ENCODE measurements at places on chromosomes 11 and 22.
A peak's percentile ranks its signal among the peaks of the same experiment; 100 is the strongest.

DNA sequence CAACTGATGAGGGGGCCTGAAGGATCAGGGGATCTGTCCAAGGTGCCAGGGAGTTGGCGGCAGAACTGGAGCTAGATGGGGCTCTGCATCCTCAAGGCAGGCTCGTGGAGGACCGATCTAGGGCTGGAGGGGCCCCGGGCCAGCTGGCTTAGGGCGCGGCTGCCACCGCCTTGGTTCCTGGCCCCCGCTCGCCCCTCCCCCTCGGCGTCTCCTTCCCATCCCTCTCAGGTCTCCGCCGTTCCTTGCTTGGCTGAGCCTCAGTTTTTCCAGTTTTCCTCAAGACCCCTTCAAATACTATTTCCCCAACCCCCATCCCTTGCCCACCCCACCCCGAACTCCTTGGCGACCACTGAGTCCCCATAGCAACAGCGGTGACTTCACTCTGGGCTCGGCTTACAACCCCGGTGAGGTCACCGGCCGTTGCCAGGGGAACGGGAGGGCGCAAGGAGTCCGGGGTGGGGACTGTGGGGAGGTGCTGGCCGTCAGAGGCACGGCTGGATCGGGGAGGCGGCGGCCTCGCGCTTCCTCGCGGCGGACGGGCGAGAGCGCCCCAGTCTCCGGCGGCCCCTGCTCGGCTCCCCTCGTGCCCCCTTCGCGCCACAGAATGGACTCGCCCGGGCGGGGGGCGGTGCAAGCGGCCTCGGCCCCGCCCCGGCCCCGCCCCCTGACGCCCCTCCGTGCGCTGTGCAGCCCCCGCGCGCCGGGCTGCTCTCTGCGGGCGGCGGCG lies 7.5 kb downstream of the FREY1 start:
- DNase-seq = peak; percentile 85
- no peaks in the 10 kb centered on the region for H3K36me3 ChIP-seq
- no peak overlapping the region for H3K27ac ChIP-seq
- H3K27me3 ChIP-seq = peaks cover 38% of the 10 kb centered on the region
- peaks cover 7% of the 10 kb centered on the region for H3K4me1 ChIP-seq
- H3K4me3 ChIP-seq = peak overlapping the region; percentile 69

- peaks cover 32% of the 10 kb centered on the region for H3K4me1 ChIP-seq
- no peak overlapping the region for H3K27ac ChIP-seq
- H3K4me3 ChIP-seq = no peak overlapping the region
- DNase-seq = no peak
- H3K36me3 ChIP-seq = no peaks in the 10 kb centered on the region
These were observed 66.8 kb downstream of the SOX6 start for GRCh38 chr11:16289541-16289940.

DNA sequence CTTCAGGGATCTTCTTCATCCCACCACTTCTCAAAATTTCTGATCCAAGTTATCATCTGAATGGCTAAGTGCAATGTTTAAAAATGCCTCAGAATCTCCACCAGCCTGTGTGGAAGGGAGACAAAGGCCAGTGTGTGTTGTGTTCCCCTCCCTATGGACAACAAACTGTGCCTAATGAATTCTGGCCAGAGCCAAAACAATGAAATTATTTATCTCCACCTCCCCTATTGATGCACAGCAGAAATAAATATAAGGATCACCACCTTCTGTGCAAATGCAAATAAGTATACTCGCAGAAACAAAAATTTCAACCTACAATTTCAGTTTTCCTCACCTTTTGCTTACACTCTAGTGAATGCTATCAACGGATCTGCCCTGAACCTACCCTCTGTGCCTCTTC lies 75.8 kb downstream of the GAB2 start:
- H3K4me3 ChIP-seq = no peak overlapping the region
- DNase-seq = no peak
- H3K36me3 ChIP-seq = no peaks in the 10 kb centered on the region
- no peaks in the 10 kb centered on the region for H3K27me3 ChIP-seq

DNA sequence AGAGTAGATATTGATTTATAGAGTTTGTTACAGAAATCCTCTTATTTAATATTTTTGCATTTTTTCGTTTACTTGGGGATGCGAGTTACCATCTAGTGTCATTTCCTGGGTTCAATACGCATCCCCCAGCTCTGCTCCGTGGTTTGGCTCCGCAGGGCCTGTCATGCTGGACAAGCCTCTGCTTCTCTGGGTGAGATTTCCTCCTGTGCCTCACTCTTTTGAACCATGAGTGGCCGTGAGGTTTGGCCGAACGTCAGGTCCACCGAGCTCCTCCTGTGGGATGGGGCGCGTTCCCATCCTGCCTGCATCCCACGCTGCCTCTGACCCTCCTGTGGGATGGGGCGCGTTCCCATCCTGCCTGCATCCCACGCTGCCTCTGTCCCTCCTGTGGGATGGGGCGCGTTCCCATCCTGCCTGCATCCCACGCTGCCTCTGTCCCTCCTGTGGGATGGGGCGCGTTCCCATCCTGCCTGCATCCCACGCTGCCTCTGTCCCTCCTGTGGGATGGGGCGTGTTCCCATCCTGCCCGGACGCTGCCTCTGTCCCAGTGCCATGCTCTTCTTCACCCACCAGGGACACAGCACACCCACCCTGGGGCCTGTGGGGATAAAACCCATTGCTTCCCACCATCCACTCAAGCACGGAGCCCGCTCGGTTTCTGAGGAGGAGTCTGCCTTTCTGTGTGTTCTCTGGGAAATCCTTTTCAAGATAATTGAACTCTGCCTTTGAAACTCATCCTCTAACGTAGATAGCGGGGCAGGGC lies 506.8 kb downstream of the BRD1 start:
- H3K4me3 ChIP-seq = no peak overlapping the region
- H3K4me1 ChIP-seq = no peaks in the 10 kb centered on the region
- no peak for DNase-seq
- H3K27ac ChIP-seq = no peak overlapping the region
- no peaks in the 10 kb centered on the region for H3K27me3 ChIP-seq
- H3K36me3 ChIP-seq = no peaks in the 10 kb centered on the region

DNA sequence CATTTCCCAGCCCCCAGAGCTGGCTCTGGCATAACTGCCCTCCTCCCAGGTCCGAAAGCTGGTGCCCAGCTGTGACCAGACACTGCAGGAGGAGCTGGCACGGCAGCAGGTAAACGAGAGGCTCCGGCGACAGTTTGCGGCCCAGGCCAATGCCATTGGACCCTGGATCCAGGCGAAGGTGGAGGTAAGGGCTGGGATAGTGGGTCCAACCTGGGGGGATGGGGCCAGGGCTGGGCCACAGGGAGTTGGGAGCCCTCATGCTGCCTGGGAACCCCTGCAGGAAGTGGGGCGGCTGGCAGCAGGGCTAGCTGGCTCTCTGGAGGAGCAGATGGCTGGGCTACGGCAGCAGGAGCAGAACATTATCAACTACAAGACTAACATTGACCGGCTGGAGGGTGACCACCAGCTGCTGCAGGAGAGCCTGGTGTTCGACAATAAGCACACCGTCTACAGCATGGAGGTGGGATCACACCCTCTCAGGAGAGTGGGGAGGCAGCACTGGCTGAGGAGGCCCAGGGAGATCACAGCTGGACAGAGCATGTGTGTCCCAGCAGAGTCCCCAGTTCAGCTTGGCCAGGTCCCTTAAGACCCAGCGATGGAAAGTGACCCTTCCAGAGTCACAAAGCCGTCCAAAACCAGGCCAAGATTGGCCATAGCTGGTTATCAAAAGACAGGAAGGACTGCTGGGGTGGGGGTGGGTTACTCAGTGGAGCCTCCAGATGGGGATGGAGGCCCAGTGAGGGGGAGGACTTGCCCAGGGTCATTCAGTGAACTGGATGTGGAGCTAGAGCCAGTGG lies 7.0 kb downstream of the CTSF start:
- no peaks in the 10 kb centered on the region for H3K36me3 ChIP-seq
- DNase-seq = no peak
- H3K27me3 ChIP-seq = no peaks in the 10 kb centered on the region
- H3K4me3 ChIP-seq = no peak overlapping the region
- peaks cover 4% of the 10 kb centered on the region for H3K4me1 ChIP-seq

DNA sequence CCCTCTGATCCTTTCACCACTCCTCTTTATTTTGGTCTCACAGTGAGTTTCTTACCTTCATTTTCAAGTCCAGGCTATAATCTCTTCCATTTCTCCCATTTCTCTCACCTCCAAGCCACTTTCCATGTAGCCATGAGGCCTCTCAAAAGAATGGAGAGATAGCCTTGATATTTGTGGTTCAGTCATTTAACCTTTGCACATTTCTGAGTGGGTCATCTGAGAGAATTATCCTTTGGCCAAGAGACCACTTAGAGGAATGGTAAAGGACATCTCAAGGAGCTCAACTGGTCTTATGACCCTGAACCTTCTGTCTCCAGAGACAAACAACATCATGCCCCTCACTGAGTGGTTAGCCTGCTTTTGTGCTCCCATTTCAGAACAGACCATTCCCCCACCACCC lies 121.1 kb downstream of the KIRREL3 start:
- H3K4me3 ChIP-seq = no peak overlapping the region
- DNase-seq = no peak
- H3K27me3 ChIP-seq = peaks cover 3% of the 10 kb centered on the region
- H3K36me3 ChIP-seq = no peaks in the 10 kb centered on the region
- H3K4me1 ChIP-seq = no peaks in the 10 kb centered on the region

- H3K27ac ChIP-seq = no peak overlapping the region
- no peaks in the 10 kb centered on the region for H3K36me3 ChIP-seq
- DNase-seq = no peak
- no peaks in the 10 kb centered on the region for H3K4me1 ChIP-seq
- H3K27me3 ChIP-seq = no peaks in the 10 kb centered on the region
These were observed 10.8 kb upstream of the MS4A13 start for GRCh38 chr11:60504219-60504905.

DNA sequence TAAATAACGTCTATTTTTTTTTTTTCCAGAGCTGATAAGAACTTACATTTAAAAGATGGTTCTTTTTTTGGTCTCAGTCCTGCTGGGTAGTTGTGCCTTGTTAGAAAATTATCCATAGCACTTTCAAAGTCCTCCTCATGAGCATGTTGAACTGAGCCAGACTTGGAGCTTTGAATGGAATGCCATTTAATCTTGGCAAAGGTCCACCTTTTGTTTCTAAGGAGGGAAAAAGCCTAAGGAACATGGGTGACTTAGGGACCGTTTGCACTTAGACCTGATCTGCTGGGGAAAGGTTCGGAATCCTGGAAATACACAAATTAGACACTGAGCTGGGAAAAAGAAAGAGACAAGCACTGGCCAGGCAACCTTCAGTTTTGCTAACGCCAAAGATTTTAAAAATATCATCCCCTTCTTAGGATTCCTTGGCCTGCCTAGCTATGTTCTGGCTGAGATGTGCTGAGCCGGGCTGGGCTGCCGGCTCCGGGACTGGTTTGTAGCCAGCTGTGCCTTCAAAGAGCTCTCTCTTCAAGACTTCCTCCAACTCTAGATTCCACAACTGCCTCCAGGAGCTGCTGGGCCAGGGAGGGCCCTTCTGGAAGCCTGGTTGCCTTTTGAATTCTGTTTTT lies 67.4 kb downstream of the ENDOD1 start:
- no peaks in the 10 kb centered on the region for H3K27me3 ChIP-seq
- H3K27ac ChIP-seq = peak overlapping the region; percentile 19
- no peaks in the 10 kb centered on the region for H3K36me3 ChIP-seq

GRCh38 chr11:45872651-45873356 lies 12.6 kb upstream of the MAPK8IP1 start:
- H3K4me1 ChIP-seq = no peaks in the 10 kb centered on the region
- H3K4me3 ChIP-seq = no peak overlapping the region
- H3K27ac ChIP-seq = no peak overlapping the region
- peak; percentile 51 for DNase-seq

- DNase-seq = peak; percentile 63
- peak overlapping the region; percentile 69 for H3K4me3 ChIP-seq
- peak overlapping the region; percentile 54 for H3K27ac ChIP-seq
- peaks cover 37% of the 10 kb centered on the region for H3K4me1 ChIP-seq
- H3K27me3 ChIP-seq = no peaks in the 10 kb centered on the region
These were observed 1.5 kb upstream of the LARGE1 start for GRCh38 chr22:33921525-33922348.

DNA sequence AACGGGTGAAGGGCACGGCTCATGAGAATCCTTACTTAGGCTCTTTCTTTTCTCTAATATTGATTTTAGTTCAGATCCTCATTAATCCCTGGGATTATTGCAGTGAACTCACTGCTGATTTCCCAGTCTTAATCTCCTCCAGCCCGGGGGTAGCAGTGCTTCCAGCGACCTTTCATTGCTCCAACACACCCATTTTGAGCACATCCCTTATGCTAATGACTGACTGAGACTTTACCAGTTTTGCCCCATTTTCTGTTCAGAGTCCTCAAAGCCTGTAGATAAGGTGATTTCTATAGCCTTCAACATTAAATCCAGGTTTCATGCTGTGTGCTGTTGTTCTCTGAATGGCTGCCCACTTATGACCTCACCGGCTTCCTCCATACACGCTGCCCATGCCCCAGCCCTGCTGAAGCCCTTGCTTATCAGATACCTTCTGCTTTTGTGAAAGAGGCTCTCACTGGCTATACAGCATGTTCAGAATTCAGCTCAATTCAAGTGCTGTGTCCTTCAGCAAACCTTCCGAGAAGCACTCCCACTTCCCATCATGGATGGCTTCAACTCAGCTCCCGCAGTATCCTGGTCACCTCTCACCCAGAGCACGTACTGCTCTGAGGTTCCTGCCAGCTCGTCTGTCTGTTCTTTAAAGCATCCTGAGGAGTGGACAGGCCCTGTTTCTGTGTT lies 49.0 kb downstream of the PPFIA1 start:
- no peak for DNase-seq
- H3K27me3 ChIP-seq = no peaks in the 10 kb centered on the region
- no peaks in the 10 kb centered on the region for H3K4me1 ChIP-seq
- H3K4me3 ChIP-seq = no peak overlapping the region

DNA sequence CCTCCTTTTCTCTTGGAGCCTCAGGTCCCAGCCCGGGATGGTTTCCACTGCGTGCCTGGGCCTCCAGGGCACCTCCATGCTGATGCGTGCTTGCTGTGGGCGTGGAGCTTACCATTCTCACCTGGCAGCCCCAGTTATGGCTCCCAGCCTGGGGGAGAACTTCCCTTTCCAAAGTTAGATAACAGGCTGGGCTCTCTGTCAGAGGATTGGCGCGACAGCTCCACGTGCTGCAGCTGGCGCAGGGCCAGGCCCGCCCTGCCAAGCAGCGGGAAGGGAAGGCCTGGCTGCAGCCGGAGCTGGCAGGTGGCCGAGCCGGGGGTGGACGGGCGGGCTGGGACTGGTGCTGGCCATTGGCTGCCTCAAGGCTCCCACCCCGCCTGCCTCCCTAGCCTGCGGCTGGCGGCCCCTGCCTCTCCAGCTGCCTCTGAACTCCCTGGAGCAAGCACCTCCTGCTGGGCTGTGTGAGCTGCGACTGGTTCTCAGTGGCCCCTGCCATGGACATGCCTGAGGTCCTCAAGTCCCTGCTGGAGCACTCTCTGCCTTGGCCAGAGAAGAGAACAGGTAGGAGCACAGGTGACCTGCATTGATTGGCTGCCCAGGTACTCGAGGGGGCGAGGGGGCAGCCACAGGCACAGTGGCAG lies 14.6 kb upstream of the TEF start:
- H3K27me3 ChIP-seq = no peaks in the 10 kb centered on the region
- H3K4me1 ChIP-seq = peaks cover 42% of the 10 kb centered on the region
- peak overlapping the region; percentile 77 for H3K27ac ChIP-seq
- no peaks in the 10 kb centered on the region for H3K36me3 ChIP-seq

- H3K27ac ChIP-seq = no peak overlapping the region
- DNase-seq = peak; percentile 35
- H3K4me3 ChIP-seq = no peak overlapping the region
These were observed 8.9 kb downstream of the SUSD2 start for GRCh38 chr22:24190159-24190540.

Measured in psoas muscle (tissue), 8 donors.